GM04504 (cell line): ENCODE measurements at places on chromosomes 13 and 19.

- DNase-seq = no peak
Measured at GRCh38 chr13:45396533-45397095, 21.6 kb downstream of the SLC25A30 start.

DNA sequence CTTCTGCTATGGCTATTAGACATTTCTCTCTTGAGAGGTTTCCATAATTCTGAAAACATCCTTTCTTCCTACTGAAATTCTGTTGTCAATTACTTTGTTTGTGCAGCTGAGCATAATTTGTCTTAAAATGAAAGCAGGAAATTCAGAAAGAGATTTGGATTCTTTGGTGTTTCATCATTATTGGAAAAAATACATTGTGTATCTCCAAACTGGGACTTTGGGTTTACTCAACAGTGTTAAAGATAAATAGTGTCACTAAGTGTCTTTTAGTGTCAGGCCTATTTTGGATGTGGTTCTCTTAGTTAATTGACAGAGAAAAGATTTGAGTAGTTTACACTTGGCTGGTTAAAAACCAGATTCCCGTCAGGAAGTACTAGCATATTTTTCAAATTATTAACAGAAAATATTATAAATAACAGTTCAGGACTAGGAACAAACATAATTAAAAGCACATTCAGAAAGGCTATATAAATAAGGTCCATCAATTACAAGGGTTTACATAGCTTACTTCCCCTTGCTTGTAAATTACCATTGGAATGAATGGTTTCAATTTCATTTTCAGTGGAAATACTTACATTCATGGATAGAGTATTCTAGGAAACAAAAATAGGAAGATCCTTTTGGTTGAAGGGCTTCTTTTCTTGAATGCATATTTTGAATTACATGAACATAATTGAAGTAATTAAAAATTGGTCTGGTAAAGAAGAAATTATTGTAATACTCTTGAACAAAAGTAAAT lies 483.1 kb downstream of the GPC6 start:
- DNase-seq = no peak

DNA sequence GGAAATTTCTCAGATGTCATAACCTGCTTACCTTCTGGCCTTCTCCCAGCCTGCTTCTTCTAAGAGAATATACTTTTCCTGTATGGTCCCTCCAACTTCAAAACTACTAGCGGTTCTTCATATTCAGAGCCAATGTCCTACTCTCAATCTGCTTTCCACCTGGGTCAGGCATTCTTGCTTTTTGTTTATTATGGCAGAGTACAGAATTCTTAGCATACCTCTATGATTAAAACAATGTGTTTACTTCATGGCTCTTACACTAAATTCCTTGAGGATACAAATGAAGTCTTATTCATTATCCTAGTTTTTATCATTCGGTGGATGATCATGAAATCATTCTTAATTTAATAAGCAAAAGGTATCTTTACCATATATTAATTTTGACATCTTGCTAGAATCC lies 484.2 kb upstream of the SLITRK1 start:
- DNase-seq = no peak

- DNase-seq = no peak
Measured at GRCh38 chr19:42422092-42422900, 4.9 kb downstream of the LIPE start.

DNA sequence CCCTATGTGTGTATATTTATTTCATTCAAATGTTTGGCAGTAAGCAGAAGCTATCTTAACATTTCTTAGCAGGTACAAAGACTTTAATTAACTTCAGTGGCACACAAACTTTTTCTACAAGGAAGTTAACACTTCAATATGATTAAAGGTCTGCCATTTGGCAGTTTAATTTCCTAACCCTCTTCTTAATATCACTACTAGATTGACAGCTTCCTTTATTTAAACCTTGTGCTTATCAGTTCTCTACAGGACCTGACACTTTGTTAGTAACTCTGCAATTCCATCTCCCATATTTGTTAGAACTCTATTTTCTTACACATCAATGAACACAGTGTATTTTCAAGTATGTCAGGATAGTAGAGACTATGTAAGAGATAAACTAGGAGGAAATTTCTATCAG lies 152.4 kb upstream of the ATXN8OS start:
- DNase-seq = no peak

DNA sequence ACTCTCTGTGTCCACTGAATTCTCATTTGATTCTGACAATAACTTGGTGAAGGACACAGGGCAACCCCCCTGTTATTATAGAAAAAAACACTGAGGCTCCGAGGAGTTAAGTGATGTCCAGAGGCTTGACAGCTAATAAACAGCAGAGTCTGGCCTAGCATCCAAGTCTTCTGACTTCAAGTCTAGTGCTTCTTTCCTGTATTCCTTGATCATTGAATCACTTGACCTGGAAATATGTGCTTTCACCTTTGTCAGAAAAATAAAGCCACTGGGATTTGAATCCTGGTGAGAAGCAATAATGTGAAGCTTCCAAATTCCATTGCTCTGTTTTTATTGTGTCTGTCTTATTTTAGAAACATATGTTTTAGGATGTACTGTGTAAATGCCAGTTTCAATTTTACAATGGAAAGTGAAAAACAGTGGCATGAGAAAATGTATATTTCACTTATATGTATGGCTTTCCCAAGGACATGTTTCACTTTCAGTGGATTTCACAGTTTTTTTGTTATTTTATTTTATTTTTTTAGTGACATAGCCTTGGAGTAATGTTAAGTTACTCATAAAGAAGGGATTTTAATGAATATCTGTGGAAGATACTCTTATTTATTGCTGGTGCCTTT lies 190.2 kb downstream of the GPC6 start:
- no peak for DNase-seq

DNA sequence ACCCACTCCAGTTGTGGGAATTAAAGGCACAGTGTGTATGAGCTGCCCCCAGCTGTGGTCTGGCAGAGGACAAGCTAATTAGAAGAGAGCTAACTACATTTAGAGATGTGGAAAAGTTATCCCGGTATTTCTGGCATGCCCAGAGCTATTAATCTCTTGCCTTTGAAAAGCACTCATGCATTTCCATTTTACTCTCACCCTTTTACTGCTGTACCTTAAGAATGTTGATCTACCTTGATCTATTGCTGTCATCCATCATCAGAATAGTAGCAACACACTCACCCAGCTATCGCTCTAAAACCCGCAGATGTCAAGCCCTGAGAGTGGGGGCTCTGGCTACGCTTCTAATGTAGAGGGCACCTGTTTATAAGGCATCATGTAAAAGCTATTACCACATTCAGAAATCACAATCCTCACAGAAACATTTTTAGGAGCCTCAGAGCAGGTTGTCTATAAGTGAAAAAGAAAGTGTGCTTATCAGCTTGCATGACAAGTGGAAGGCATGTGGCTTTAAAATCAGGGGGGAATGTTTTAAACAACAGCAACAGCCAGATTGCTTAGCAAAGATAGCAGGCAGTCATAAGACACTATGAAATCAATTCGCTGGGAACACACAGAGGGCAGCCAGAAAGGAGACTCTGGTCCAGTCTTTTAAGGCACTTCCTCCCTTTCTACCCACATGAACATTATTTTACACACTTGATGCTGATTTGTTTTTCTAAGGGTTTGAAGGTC lies 224.2 kb upstream of the IRS2 start:
- DNase-seq = no peak

DNA sequence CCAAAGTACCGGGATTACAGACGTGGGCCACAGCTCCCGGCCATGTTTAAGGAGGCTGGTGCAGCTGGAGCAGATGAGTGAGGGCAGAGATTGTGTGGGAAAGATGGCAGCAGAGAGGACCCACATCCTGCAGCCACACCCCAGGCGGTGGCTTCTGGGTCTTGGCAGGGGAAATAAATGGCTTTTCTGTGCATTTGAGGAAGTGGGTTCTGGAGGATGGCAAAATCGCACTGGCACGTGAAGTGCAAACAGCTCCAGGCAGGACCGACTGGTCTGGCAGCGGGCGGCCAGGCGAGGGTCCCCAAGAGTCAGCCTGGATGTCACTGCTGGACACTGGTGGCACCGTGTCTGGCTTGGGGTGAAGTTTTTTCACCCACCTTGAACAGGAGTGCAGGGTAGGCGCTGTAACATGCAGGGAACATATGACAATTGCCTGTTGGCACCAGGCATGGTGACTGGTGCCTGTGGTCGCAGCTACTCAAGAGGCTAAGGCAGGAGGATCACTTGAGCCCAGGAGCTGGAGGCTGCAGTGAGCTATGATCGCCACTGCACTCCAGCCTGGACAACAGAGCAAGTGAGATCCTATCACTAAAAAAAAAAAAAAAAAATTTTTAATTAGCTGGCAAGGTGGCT lies 8.4 kb downstream of the B3GNT3 start:
- DNase-seq = no peak

DNA sequence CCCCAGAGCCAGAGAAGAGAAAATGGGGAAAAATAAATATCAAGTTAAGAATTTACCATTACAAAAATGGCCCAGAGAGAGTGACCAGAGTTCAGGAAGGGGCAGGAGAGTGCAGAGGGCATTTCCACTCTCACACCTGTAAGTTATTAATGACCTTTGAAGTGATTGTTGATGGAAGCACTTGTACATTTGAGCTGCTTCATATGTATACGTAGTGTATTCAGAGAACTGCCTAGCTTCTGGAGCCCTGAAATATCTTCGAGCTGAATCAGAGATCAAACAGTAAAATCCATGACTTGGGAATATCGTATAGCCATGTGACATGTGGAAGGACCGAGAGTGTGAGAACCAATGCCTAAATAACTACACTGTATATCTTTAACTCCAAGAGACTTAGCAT lies 49.2 kb upstream of the PCCA start:
- DNase-seq = no peak

DNA sequence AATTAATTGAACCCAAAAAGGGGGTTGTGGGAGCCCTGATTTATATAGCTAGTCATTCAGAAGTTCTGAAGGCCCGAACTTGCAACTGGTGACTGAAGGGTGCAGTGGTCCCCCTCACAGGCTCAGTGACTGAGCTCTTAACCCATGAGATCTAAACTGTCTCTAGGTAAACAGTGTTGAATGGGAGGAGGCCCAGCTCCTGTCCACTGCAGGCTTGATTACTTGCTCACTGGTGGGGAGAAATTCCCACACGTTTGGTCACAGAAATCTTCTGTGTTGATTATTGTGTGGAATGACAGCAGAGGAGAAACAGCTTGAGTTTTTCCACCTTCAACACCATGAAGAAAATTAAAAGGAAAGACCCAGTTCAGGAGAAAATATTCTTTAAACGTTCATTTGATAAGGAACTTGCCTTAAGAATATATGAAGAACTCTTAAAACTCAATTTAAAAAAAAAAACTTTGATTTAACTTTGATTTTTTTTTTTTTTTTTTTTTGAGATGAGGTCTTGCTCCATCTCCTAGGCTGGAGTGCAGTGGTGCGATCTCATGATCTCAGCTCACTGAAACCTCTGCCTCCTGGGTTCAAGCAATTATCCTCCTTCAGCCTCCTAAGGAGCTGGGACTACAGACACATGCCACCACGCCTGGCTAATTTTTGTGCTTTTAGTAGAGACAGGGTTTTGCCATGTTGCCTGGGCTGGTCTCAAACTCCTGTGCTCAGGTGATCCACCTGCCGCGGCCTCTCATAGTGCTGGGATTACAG lies 249.3 kb downstream of the UQCRFS1 start:
- DNase-seq = no peak

DNA sequence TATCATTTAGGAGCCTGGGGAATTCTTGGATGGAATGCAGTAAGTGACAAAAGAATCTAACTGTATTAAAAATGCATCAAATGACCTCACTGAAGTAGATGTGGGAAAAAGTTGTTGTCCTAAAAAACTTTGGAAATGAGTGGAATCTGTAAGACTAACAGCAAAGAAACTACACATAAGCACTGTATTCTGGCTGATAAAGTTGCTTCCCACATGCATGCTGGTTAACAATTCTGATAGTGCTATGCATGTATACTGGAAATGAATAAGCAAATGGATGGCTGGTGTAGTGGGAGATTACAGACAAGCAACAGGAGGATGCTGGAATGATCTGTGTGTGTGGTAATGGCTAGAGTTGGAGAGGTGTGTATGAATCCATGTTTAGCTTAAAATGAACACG lies 138.5 kb downstream of the FOXO1 start:
- DNase-seq = no peak

DNA sequence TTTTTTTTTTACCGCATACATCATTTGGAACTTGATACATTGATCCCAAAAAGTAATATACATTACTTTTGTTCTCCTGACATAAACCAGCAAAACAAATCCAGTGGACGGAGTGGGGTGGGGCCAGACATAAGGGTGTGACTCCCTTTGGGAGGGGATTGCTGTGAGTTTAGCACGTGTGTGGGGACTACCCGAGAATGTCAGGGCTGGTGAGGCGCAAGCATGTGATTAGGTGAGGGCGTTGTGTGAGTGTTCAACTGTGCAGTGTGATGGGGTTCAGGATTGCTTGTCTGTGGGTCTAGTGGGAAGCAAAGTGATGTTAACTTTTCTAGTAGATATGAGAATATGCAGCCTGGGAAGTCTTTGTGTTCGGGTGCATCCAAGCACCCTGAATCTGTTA lies 468.0 kb downstream of the TSHZ3 start:
- no peak for DNase-seq

DNA sequence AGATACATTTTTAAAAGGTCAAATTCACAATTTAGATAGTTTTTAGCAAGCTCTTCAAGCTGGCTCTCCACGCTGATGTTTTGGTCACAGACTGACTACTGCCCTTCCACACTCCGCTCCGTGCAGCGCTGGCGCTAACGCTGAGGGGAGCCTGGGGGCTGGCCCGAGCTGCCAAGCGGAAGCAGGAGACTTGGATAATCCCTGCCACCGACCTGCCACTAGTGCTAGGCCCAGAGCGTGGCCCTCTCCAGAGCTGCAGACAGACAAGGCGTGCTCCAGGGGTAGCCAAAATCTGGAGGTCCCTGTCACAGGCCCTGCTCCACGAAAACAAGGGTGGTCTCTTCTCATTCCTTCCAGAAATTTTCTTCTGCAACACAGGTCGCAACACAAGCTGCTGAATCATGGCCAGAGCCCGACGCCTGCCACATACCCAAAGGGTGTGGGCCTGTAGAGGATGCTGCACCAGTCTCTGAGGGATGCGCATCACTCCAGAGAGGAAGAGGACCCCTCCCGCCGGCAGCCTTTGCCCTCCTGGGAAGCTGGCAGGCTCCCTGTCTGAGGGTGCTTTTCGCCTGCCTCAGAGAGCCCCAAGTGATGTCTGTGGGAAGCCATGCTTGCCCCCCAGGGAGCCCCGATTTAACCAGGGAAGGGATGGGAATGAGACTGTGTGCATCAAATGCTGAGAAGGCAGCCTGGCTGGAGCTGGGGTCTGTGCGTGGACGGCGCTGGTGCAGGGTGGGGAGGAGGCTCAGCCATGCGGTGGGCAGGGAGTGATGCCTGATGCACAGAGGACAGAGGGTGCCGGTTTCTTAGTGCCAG lies 21.6 kb downstream of the CAPS start:
- DNase-seq = no peak

DNA sequence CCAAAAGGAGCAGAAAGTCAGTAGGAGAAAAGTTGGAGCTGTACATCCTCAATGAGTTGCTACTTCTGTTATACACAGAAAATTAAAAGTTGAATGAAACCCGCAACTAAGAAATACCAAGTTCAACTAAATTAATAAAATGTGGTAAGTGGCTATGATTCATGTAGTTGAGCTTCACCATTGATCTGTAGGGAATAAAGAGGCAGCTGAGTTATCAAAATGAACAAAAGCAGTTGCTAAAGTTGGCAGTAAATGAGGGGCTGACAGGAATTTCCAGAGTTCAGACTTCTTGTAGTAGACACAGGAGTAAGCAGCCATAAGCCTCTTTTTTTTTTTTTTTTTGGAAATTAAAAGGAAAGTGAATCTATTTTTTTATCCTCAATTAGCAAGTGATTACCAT lies 234.6 kb downstream of the POSTN start:
- no peak for DNase-seq

- DNase-seq = peak; percentile 30
Measured at GRCh38 chr19:7652061-7652641, 15.2 kb downstream of the STXBP2 start.
